ENCODE measurements at places on chromosomes 3 and 15.

- DNase-seq: no peak
These were observed 82.1 kb upstream of the PRTG start for GRCh38 chr15:55824857-55825613.

- no peak for DNase-seq
These were observed 405.3 kb downstream of the VPS13C start for GRCh38 chr15:61654918-61655317.

GRCh38 chr3:190619761-190620160 lies 105.9 kb downstream of the IL1RAP start:
- no peak for DNase-seq

DNA sequence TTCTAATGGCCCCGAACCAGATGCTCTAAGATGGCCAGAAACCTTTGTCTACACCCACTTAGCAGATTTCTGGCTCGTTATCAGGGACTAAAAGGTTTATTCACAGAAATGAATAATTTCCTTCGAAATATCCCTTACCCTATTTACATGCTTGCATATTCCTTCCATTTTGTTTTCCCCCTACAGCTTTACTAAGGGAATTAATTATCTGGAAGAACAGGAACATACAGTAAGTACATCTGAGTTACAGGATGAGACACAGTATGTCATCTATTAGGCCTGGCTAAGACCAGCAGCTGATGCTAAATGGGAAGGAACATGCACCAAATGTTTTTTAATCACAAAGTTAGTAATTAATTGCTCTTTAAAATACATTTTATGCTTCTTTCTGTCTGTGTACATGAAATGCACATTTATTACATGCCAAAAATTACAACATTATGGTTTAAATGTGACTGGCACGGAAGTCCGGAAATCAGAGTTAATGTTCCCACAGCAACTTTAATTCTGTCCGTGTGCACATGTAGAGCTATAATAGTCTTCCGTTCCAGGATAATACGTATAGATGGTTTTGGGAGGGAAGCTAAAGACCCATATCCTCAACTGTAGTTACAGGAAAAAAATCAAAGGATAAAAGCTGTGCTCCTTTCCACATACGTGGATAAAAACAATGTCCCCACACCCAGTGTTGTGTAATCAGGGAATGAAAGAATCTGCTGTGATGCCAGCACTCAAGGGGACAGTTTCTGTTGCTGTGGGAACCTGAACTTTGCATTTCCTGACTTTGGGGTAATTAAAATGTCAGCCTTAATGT lies 82.0 kb downstream of the TIGIT start:
- no peak for DNase-seq

DNA sequence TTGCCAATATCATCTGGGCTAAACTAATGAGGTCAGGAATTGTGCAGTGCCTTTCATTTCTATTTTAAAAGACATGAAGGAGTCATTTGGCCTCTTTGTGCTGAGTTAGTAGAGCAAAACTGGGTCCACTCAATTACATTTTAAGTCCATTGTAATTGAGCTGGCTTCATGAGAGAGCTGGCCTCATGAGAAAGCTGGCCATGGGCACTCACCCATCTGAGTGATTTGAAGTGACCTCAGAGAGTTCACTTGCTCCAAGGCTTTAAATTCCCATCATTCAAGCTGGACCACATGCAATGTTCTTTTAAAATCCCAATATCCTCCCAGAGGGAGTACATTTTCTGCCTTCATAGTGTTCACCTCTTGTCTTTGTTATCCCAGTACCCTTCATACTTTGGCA lies 335.9 kb upstream of the WNT5A start:
- no peak for DNase-seq
